ENCODE measurements at places on chromosomes 4 and X.

DNA sequence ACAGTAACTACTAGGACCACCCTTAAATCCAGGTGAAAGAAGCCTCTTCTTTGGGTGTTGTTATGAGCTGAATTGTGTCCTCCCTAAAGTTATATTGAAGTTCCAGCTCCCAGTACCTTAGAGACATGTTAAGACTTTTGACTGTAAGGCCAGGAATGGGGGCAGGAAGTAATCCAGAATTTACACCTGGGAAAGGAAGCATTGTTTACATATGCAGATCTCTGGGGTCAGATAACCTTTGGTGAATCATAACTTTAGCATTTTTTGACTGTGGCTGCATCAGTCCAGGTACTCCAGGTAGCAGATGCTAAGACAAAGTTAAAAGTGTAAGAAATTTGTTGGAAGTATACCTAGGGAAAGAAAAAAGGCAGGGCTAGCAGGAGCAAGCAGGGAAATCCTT lies 104.9 kb upstream of the CENPE start:
- no peak for DNase-seq

DNA sequence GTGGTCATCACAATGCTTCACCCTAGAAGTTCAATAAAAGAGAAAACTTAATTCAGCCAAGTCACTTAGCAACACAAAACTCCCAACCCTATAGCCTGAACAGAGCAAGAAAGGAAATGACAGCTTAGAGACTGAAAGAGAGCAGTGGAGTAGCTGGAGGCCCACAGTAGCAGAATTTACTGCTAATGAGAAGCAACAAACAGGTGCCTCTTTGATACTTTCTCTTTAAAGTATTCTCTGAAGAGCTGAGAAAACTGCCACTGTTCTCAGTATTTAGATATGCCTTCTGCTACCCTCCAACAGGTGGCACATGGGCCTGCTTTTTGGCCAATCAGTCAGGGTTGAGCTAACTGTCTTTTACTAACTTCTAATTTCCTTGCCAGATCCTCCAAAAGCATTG lies 240.0 kb downstream of the GPC3 start:
- no peak for DNase-seq

DNA sequence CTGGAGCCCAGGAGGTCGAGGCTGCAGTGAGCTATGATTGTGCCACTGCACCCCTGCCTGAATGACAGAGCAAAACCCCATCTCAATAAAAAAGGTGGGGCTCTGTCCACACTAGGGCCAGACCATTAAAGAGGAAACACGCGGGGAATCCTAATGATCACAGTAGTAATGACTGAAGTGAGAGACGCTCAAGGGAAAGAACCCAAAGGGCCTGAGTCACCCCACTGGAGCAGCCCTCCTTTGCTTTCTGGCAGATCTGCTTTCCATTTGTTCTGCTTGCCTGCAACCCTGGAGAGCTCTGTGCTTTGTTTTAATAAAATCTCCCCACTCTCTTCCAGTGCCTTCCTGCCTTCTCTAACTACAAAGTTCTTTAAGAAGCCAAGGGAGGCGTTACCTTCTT lies 5.0 kb downstream of the TFDP3 start:
- DNase-seq = no peak

- DNase-seq = no peak
Observed at GRCh38 chrX:46169808-46170207, 375.4 kb downstream of the ZNF674 start.

- DNase-seq = no peak
Observed at GRCh38 chr4:183303301-183303700, 16.8 kb downstream of the CLDN22 start.

- no peak for DNase-seq
Observed at GRCh38 chr4:22407361-22407760, 108.5 kb downstream of the ADGRA3 start.

DNA sequence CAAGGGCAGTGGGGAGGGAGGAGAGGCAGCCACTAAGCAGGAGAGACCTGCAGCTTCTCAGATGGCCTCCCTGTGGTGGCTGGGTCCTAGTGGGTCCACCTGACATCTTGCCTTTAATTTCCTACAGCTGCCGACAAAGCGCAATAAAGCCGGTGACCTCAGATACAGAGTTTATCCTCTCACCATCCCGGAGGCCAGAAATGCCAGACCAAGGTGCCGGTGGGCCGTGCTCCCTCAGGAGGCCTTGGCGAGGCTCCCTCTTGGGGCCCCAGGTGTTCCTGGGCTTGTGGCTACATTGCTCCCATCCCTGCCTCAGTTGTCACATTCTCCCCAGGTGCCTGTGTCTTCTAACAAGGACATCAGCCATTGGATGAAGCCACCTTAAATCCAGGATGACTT lies 103.0 kb downstream of the ADRA2C start:
- DNase-seq = no peak

- no peak for DNase-seq
Observed at GRCh38 chrX:1725472-1725871, 110.6 kb downstream of the ASMT start.

GRCh38 chrX:121283921-121284320 lies 236.5 kb downstream of the GLUD2 start:
- no peak for DNase-seq

DNA sequence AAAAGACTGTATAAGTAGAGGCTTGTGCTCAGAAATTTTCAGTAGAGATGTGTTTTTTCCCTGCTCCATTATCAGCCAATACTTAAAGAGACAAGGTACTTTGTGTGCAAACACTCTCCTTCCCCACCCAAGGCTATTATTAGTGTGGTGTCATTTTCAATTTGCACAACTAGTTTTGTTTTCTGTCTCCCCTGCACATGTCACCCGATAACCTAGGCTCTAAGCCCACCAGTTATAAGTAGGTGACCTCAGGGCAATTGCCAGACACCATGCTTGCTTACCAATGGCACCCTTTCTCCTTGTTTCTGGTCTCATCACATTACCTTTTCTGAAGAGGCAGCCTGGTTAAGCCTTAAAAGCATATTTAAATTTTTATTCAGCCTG lies 8.0 kb upstream of the GUCY1A1 start:
- DNase-seq = no peak

- DNase-seq = peak; percentile 19
Observed at GRCh38 chr4:125316401-125316790, 1.6 kb downstream of the FAT4 start.

DNA sequence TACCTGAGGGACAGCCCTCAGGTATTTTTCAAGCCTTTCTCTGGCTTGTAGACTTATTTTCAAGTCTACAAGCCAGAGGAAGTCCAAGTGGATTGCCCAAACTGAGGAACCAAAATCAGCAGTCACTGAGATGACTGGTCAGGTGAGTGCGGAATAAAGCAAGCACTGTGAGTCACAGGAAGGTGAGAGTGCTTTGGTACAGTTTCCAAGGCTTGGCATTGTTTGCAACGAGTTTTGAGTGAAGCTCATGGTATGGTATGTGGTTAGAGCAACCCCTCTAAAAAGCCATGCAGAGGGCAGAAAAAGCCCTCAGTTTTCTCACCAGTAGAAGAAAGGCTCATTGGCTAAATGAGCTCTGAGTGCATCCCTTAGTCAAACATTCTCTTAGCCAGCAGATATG lies 112.8 kb upstream of the EOLA2 start:
- no peak for DNase-seq

DNA sequence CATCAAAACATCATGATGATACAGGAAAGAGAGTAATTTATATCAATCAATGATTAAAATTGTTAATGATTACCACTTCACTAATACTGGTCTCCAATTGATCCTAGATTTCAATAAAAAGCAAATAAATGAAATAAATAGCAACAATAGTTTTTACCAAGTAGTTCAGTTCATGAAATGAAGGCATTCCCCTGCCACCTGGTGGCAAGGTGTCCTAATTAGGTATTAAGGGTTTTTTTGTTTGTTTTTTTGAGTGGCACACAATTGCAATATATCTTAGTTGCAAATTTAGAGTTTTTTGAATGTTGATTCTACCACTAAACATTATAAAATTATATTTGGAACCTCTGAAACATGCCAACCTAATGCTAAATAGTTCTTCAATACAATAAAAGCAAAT lies 157.4 kb upstream of the PDE5A start:
- DNase-seq = no peak

- no peak for DNase-seq
Observed at GRCh38 chrX:72207366-72207765, 25.8 kb downstream of the PIN4 start.
